ENCODE measurements at places on chromosomes 5 and 9. TPM values are rescaled to one million over a fixed set of nuclear protein-coding genes. Genes with fewer than 3 reads are reported as not detected.

Gene F2RL1
- total RNA-seq, result 3.1 TPM

Gene LIFR
- 58.0 TPM for total RNA-seq

Gene PCDHA8
- not detected for total RNA-seq

Gene DOCK2
- 3.7 TPM for total RNA-seq

Gene SLC6A3
- total RNA-seq, result 0.16 TPM

Gene WNT8A
- not detected for total RNA-seq

Gene IFNK
- not detected for total RNA-seq

Gene SHC3
- total RNA-seq, result 1.0 TPM

Gene SPATA31D1
- not detected for total RNA-seq

GRCh38 chr9:132199056-132199455, 37.2 kb downstream of the NTNG2 start:
- no peak for DNase-seq
- no peaks in the 10 kb centered on the region for H3K27me3 ChIP-seq
- H3K4me3 ChIP-seq, result no peak overlapping the region
- no peaks in the 10 kb centered on the region for H3K4me1 ChIP-seq
- H3K36me3 ChIP-seq, result no peaks in the 10 kb centered on the region

DNA sequence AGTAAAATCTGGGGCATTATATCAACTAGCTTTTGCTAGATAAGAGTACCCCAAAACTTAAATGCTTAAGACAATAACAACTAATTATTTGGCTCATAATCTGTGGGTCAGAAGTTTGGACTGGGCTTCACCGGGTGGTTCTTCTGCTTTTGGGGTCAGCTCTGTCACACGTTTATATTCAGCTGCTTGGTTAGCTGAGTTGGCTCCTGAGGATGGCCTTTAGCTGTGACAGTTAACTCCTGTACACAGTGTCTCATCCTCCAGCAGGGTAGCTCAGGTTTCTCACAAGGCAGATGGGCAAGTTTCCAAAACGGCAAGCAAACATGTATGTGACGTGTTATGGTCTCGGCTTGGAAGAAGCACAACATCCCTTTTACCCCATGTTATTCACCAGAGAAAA, 488.2 kb downstream of the TLE4 start:
- H3K27me3 ChIP-seq, result no peaks in the 10 kb centered on the region
- no peak overlapping the region for H3K27ac ChIP-seq
- DNase-seq, result no peak

GRCh38 chr9:130609163-130609562, 29.8 kb downstream of the FUBP3 start:
- H3K4me3 ChIP-seq, result no peak overlapping the region
- no peaks in the 10 kb centered on the region for H3K27me3 ChIP-seq
- H3K36me3 ChIP-seq, result peaks cover 19% of the 10 kb centered on the region
- H3K4me1 ChIP-seq, result peaks cover 19% of the 10 kb centered on the region

DNA sequence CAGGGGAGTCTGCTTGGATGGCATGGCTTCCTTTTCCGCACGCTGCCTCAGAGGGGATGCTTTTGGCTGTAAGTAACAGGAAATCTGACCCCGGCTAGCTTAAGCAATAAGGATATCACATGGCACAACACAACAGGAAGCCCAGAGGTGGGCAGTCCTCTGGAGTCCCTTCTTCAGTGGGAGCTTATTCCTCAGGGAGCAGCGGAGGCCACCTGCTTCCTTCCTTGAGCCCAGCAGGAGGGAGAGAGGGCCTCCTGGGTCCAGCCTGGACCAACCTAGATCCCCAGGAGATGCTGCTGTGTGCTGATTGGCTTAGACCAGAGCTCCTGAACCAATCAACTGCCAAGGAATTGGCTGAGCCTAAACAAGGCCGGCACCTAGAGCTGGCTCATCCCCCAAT, 66.3 kb downstream of the C9orf50 start:
- H3K36me3 ChIP-seq, result no peaks in the 10 kb centered on the region
- H3K27ac ChIP-seq, result no peak overlapping the region
- peaks cover 15% of the 10 kb centered on the region for H3K4me1 ChIP-seq
- DNase-seq, result no peak

- no peak for DNase-seq
- H3K27me3 ChIP-seq, result no peaks in the 10 kb centered on the region
- no peaks in the 10 kb centered on the region for H3K36me3 ChIP-seq
- peaks cover 75% of the 10 kb centered on the region for H3K4me1 ChIP-seq
Observed at GRCh38 chr5:142806841-142807267, 36.7 kb downstream of the ARHGAP26 start.

GRCh38 chr9:131562032-131562959, 17.0 kb downstream of the PRRT1B start:
- no peak overlapping the region for H3K27ac ChIP-seq
- no peaks in the 10 kb centered on the region for H3K27me3 ChIP-seq
- H3K4me3 ChIP-seq, result no peak overlapping the region
- DNase-seq, result no peak

GRCh38 chr5:171493646-171494393, 74.4 kb downstream of the FGF18 start:
- H3K27ac ChIP-seq, result peak overlapping the region; percentile 76
- no peak for DNase-seq
- no peaks in the 10 kb centered on the region for H3K27me3 ChIP-seq

DNA sequence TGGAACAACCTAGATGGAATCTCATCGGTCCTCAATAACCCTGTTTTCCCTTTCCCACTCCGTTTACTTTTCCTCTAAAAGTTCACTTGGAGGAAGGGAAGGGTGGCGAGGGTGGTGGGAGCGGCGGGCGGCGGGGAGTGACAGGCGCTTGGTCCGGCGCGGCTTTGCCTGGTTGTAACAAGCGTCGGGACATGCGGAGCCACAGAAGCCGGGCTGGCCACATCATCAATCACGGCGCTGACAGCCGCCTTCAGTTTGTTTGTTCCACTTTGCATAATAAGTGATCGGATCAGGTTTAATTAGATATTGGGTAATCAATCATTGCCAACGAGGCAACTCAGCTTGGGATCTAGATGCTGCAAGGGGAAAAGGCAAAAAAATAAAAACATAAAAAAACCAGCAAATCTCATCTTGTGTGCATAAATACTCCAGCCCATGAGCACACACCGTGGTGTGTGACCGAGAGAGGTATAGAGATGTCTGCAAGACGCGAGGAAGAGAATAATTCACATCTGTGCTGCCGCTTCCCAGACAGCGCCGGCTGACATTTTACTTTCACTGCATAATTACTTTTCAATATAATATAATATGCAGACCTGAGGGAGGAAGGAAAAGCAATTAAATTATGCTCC, 396.2 kb upstream of the IRX4 start:
- H3K36me3 ChIP-seq, result no peaks in the 10 kb centered on the region
- no peak overlapping the region for H3K27ac ChIP-seq
- no peaks in the 10 kb centered on the region for H3K27me3 ChIP-seq
- H3K4me3 ChIP-seq, result no peak overlapping the region

GRCh38 chr9:89405826-89406225, 87.5 kb downstream of the SECISBP2 start:
- peaks cover 15% of the 10 kb centered on the region for H3K4me1 ChIP-seq
- no peak for DNase-seq
- no peaks in the 10 kb centered on the region for H3K27me3 ChIP-seq
- peaks cover 8% of the 10 kb centered on the region for H3K36me3 ChIP-seq
- H3K27ac ChIP-seq, result no peak overlapping the region
- H3K4me3 ChIP-seq, result no peak overlapping the region

DNA sequence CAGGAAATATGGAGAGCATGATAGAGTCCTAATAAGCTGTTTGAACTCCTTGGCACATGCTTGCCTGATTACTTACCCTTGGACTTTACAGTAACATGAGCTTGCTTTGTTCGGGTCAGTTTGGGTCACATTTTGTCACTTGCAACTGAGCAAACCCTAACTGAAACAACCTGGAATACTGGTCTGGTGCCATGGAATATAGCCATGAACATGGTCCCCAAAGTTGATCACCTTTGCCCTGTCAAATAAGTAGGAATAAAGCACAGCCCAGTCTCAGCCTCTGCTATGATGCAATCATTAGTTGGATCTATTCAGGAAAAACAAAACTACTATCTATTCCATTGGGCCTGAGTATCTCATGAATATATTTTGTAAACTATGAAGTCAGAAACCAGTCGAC, 18.2 kb downstream of the CDO1 start:
- DNase-seq, result no peak
- no peaks in the 10 kb centered on the region for H3K36me3 ChIP-seq
- H3K27me3 ChIP-seq, result no peaks in the 10 kb centered on the region

DNA sequence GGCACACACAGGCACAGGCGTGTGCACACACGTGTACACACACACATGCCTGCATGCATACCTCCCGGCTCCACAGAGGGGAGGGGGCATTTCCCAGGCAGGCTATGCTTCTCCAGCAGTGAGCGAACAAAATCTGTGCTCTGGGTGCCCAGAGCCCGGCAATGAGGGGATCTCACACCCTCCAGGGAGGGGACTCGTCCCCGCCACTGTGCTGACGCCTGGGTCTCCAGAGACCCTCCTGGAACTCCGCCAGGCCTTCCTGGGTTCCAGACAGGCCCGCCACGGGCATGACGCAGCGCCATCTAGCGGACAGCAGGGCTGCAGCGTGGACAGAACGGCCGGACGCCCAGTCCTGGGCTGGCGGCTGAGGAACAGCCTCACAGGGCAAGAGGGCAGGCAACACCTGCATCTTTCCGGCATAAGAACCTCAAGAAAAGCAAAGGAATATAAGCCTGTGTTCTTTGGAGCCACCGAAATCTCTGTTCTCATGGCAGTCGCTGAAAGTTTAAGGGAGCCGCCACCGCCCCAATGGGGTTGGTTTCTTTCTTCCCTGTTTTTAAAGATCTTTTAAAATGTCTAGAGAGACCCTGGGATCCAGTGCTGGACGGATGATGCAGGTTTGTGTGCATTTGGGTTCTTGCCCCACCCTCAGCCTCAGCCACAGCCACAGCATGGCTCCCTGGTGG, 135.6 kb upstream of the PPP1R26 start:
- no peak for DNase-seq
- H3K4me1 ChIP-seq, result no peaks in the 10 kb centered on the region
- H3K27me3 ChIP-seq, result no peaks in the 10 kb centered on the region

DNA sequence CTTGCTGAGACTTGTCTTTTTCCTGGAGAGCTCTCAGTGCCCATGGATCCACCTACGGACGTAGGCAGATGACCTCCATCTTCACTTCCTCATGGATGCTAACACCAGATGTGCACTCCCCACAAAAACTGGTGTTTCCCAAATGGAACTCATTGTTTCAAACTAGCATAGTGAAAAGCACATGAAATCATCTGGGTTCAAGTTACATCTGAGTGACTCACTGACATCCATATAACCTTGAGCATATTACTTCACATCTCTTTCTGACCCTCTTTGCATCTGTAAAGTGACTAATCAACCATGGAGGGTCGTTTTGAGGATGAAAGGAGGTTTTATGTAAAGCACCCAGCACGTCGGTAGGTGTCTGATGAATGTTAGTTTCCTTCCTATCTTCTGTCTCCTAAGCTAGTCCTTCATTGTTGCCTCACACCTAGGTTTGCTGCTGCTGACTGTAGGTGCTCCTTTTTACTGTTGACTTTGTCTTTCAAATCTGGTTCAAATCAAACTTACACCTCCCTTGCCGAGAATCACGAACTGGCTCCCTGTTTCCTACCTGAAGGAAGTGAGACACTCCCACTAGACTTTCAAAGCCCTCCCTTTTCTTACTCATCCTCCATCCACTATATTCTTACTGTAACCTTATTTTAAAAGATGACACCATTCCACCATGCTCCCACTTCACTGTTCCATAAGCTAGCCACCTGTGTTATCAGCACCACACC, 10.3 kb downstream of the OCLN start:
- no peak overlapping the region for H3K27ac ChIP-seq
- no peak overlapping the region for H3K4me3 ChIP-seq
- DNase-seq, result no peak
- H3K36me3 ChIP-seq, result no peaks in the 10 kb centered on the region
- no peaks in the 10 kb centered on the region for H3K4me1 ChIP-seq

DNA sequence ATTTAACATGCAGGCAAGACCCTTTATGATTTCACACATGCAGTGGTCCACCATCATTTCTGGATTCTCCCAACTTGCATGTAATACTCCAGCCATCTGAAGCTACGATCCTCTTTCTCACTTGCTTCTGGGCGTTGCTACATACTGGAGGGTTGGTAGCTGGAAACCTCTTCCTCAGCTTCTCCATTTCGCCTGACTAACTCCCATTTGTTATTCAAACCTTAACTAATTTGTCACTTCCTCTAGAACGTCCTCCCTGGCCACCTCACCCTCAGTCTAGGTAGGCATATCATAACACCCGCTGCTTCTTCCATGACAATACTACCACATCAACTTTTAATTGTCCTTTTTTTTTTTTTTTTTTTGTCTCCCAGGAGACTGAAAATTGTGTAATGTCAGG, 72.6 kb upstream of the EQTN start:
- no peak overlapping the region for H3K4me3 ChIP-seq
- no peak for DNase-seq
- no peaks in the 10 kb centered on the region for H3K4me1 ChIP-seq
- no peaks in the 10 kb centered on the region for H3K36me3 ChIP-seq
- no peaks in the 10 kb centered on the region for H3K27me3 ChIP-seq

GRCh38 chr9:98104445-98104881, 14.6 kb downstream of the TRIM14 start:
- H3K27me3 ChIP-seq, result no peaks in the 10 kb centered on the region
- no peaks in the 10 kb centered on the region for H3K4me1 ChIP-seq
- no peaks in the 10 kb centered on the region for H3K36me3 ChIP-seq
- DNase-seq, result no peak
- no peak overlapping the region for H3K27ac ChIP-seq
